ENCODE measurements at places on chromosomes 11 and 22.

GRCh38 chr11:32571039-32571438 is 12.6 kb upstream of the EIF3M start:
- DNase-seq = no peak

- DNase-seq = no peak
These were observed 42.5 kb upstream of the SUSD2 start for GRCh38 chr22:24138649-24139420.

DNA sequence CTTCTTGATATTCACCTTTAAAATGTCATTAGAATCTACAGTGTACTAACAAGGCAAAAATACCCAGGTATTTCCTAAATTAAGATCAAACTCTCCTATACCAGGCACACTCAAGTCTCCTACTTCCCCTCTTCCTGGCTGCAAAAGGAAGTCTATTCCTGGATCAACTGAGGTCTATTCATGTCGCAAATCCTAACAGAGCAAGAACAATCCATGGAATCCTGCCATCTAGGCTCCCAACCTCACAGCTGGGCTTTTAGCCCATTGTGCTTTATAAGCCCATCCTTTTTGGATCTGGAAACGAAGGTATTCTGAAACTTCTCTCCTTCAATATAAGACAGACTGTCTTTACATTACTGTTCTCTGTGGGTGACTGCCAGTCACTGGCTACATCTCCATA is 161.8 kb downstream of the SOX6 start:
- no peak for DNase-seq

DNA sequence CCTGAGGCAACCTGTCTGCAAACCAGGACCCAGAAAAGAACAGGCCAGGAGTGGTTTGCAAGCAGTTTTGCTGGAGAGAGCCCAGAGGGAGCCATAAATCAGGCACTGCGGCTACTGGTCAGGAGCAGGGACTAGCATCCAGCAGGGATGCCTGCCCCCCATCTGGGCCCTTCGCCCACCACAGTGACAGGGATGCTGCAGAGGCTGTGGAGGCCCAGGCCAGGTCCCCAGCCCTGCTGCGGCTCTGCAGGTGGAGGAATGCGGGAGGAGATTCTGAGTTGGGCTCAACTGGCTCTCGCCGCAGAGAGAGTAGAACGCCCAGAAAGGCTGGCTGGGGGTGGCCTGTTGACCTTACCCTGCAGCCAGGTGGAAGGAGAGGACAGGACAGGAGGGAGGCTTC is 16.4 kb upstream of the NEFH start:
- no peak for DNase-seq

- no peak for DNase-seq
These were observed 21.3 kb upstream of the GRAMD4 start for GRCh38 chr22:46598737-46599424.

DNA sequence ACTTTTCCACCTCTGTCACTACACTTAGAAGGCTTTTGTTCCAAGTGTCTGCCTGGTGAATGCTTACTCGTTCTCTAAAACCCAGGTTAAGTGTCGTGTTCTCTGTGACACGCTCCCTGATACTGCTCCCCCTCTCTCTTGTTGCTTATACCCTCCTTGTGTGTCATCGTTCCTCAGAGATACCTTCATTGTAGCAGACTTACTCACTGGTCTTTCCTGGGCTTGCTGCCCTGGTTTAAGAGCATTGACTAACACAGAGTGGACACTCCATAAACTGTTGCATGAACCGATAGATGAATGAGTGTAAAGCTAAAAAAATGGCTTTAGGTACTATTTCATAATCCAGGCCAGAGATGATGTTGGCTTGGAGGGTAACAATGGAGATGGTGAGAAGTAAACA is 171.3 kb downstream of the GRIK4 start:
- DNase-seq = no peak

DNA sequence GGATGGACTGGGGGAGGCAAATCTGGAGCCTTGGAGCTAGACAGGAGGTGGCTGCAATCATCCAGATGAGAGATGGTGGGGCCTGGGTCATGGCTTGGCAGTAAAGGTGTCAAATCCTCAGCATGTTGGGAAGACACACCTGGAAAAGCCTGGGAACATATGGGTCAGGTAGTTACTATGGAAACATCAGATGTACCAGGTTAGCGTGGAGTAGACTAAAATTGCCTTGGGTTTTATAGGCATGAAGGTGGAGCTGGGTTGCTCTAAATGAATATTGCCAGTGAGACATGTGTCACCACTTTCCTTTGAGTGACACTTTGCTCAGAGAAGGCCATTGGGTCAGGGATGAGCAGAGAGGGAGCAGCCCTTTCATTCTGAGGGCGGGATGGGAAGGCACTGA is 473.7 kb downstream of the TBC1D22A start:
- no peak for DNase-seq

DNA sequence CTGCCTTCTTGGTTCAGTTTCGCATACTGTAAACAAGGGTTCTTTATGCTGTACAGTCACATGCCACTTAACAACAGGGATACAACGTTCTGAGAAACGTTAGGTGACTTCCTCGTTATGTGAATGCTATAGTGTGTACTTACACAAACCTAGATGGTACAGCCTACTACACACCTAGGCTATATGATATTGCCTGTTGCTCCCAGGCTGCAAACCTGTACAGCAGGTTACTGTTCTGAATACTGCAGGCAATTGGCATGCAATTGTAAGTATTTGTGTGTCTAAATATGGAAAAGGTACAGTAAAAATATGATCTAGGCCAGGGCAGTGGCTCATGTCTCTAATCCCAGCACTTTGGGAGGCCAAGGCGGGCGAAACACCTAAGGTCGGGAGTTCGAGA is 85.7 kb upstream of the PRDM11 start:
- DNase-seq = no peak

DNA sequence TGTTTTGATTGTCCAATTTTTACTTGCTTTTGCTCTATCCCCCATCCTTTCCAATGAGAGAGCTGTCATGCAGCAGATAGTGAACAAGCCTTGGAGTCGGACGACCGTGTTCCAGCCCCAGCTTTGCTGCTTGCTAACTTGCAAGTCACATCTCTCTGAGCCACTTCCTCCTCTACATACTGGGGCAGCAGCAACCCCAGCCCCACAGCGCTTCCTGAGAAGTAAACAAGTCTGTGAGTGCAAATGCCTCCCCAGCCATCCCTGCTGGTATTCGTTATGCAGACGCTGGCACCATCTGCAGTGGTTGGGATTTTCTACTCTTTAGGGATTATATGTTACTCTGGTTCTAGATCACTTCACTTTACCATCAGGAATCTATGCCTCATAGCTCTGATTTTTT is 35.0 kb downstream of the TPBGL start:
- DNase-seq = peak; percentile 67

- no peak for DNase-seq
These were observed 65.3 kb downstream of the CEP164 start for GRCh38 chr11:117392979-117393378.

DNA sequence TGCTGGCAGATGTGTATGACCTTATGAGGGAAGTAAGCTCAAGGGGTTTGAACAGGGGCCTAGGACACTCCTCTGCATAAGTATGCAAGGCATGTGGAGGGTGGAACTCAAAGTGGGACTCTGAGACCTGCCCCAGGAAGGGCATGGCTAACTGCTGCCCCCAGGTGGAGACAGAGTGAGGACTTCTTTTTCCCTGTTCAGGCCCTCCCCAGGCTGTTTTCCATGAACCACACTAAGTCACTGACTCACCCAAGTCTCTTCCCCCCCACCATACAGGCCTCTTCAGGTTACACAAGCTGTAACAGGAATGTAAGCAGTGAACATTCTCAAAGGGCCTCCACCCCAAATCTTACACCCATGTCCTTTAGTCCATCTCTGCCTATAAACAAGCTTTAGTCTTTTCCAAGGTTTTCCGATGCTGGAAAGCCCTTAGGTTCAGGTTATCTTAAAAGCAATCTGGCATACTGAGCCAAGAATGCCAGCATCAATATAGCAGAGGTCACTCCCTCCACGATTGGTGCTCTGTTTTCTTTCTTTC is 13.1 kb downstream of the EEF1G start:
- DNase-seq = peak; percentile 83

- DNase-seq = no peak
These were observed 5.5 kb downstream of the KIAA0930 start for GRCh38 chr22:45235101-45235777.
